8988T (cell line): ENCODE measurements at places on chromosomes 7 and 10.

DNA sequence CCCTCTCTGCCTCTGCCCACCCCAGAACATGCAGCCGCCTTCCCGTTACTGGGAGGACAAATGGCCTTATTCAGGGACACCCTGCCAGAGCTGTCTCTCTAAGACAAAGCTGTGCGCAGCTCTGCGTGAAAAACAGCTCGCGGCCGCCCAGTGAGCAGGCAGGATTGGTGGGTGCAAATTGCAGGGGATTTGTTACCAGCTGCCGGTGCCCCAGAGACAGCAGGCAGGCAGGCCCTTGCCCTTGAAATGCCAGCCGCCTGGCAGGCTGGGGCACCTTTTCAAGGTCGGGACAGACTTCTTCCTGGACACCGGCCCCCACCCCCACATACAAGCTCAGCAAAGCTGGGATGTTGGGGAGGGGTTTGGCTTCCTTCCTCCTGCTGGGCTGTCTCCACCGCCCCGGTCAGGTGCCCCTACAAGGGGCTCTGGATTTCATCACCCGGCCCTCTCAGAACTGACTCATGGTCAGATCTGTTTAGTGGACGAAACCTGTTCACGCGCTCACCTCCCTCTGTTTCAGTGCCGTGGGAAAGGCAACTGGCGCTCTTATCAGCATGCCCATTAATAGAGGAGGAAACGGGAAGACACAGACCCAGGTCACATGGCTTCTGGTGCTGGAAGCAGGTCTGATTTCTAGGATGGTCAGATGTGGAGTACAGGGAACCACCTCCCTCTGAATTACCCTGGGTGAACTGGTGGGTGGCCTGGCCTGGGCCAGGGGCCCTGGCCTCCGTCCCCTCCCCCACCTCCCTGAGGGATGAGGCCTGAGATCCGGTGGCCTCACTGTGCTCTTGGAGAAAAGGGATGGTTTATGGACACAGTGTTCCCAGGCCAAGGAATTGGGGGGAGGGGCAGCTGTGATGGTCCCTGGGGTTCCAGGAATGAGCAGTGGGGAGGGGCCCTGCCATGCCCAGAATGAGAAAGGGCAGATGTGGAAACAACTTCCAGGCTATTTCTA, 123.9 kb upstream of the PPIF start:
- no peak for DNase-seq

DNA sequence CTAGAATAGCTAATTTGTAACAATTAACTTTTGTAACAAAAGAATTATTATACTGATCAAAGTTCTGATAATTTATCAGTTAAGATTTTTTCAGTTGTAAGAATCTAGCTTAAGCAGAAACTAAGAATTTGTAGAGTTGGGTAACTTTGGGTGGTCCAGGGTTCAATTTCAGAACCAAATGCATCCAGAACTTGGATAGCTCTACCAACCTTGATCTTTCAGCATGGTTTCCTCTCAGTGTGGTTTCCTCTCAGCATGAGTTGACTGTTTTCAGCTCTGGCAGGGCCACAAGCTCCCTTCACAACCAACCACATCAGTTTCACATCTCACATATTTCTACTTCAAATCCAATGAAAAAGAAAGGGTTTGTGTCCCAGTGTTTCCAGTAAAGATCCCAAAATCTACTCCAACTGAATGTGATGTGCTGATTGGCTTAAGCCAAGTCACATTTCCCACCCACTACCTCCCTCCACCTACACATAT, 3.3 kb upstream of the FAS start:
- DNase-seq: no peak

- DNase-seq: no peak
Measured at GRCh38 chr10:43084812-43085211, 7.9 kb downstream of the RET start.

DNA sequence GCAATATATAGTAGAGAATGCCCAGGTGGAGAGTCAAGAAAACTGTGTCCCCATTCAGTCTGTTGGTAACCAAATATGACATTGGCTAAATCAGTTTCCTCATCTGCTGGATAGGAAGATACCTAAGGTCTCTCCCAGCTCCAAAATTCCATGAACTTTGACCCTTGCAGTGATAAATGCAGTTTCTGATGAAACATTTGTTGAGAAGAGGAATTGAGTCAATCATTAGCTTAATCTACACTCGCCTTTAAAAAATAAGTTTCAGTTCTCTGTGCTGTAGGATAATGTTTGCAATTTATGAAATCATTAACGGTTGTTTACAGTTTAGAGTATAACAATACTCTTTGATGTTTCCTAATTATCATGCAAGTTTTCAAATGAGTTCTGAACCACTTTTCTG, 38.0 kb upstream of the SLC25A13 start:
- DNase-seq: no peak

DNA sequence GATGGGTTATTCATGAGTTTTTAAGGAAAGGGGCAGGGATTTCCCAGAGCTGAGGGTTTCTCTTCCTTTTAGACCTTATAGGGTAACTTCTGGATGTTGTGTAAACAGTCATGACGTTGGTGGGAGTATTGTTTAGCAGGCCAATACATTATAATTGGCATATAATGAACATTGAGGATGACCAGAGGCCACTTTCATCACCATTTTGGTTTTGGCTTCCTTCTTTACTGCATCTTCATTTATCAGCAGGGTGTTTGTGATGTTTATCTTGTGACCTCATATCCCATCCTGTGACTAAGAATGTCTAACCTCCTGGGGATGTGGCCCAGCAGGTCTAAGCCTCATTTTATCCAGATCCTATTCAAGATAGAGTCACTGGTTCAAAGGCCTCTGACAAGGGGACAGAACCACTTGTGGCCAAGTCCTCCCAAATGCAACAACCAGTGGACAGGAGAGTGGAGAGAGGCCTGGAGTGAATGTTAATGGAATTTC, 77.3 kb upstream of the RPA3 start:
- DNase-seq: no peak

- DNase-seq: no peak
Measured at GRCh38 chr10:70293169-70293843, 9.5 kb upstream of the NPFFR1 start.

- no peak for DNase-seq
Measured at GRCh38 chr10:64101606-64102263, 580.5 kb downstream of the REEP3 start.

- no peak for DNase-seq
Measured at GRCh38 chr10:24697080-24697479, 26.6 kb downstream of the ARHGAP21 start.

DNA sequence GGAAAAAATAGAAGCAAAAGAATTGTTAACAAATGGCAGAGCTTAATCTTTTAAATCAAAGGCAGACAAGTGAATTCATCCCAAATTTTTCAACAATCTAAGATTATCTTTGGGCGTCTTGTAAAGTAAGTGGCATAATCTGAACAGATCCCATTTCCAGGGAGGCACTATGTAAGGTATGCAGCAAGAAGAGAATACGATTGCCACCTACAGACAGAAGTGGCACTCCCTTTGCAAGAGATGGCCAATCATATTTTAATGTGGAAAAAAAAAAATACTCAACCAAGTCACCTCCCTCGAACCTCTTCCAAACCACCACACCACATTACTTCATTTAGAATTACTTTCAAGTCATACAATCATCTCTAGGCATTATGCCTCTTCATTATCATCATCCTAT, 4.0 kb downstream of the GFRA1 start:
- no peak for DNase-seq

GRCh38 chr10:6581778-6582228, 1.7 kb upstream of the PRKCQ start:
- no peak for DNase-seq

- DNase-seq: no peak
Measured at GRCh38 chr7:22138886-22139285, 193.2 kb upstream of the CDCA7L start.

GRCh38 chr7:105890290-105890997, 14.0 kb upstream of the ATXN7L1 start:
- no peak for DNase-seq

DNA sequence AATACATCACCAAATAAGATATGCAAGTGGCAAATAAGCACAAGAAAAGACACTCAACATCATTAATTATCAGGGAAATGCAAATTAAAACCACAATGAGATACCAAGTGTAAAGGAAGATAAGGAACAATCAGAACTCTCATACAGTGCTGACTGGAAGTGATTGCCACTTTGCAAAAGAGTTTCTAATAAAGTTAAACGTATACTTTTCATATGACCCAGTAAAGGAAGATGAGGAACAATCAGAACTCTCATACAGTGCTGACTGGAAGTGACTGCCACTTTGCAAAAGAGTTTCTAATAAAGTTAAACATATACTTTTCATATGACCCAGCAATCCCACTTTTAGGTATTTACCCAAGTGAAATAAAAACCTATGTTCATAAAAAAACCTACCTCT, 12.2 kb upstream of the JMJD1C start:
- DNase-seq: no peak

GRCh38 chr7:29926216-29926615, 63.4 kb downstream of the SCRN1 start:
- DNase-seq: no peak

DNA sequence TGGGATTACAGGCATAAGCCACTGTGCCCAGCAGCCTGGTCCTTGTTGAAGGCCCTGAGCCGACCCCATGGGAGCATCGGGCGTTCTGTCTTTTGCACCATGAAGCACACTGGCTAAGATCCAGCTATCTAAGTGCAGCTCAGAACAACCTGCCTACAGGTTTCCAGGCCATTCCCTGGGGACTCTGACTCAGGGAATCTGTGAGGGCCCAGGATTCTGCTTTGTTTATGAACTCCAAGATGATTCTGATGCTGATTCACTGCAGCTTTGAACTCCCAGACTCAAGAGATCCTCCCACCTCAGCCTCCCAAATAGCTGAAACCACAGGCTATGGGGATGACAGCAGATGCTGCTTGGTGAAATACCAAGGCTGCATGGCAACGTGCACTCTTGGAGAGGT, 30.2 kb downstream of the NPTX2 start:
- no peak for DNase-seq

DNA sequence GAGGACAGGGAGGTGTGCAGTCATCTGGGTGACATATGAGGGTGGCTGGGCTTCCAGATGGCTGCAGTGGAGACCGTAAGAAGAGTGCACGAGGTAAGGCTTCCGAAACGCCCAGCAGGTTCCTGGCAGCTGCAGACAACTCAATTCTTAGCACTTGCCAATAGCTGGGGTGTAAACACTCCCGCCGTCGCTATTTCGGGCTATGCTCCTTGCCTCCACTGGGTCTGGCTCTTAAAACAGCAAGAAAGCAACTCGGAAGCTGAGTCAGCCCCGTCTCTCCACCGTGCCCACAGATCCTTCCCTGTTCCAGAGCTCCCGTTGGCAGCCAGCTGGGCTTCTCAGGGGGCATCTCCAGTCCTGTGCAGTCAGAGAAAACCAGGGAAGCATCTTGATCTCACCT, 6.1 kb upstream of the PDGFA start:
- DNase-seq: no peak

DNA sequence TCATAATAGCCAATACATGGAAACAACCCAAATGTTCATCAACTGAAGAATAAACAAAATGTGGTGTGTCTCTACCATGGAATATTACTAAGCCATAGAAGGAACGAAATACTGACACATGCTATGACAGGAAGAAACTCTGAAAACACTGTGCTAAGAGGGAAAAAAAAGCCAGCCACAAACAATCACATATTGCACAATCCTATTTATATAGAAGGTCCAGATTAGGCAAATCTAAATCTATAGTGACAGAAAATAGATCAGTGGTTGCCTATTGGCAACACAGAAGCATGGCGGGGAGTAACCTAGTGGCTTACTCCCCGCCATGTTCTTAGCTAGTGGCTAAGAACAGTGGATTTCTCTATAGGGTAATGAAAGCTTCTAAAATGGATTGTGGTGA, 48.0 kb downstream of the MDH2 start:
- no peak for DNase-seq

- no peak for DNase-seq
Measured at GRCh38 chr7:521221-522070, 1.8 kb upstream of the PDGFA start.

- no peak for DNase-seq
Measured at GRCh38 chr10:69659241-69660038, 29.4 kb downstream of the FAM241B start.

DNA sequence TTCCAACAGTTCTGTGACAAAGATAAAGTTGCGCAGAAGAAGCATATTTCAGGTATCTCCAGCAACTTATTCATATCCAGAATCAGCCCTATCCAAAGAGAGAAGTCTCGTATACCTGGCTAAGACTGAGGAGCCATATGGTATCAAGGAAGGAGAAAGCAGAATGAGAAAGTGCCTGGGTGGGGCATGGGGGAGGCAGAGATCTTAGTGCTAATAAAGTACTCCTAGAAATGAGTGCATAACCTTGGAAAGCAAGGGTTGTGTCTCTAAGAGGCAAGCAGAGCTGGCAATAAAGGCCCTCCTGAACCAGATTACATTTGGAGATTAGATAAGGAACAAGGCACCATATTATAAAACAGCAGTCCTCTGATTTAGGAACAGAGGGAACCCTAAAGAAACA, 12.7 kb downstream of the TASOR2 start:
- DNase-seq: no peak

DNA sequence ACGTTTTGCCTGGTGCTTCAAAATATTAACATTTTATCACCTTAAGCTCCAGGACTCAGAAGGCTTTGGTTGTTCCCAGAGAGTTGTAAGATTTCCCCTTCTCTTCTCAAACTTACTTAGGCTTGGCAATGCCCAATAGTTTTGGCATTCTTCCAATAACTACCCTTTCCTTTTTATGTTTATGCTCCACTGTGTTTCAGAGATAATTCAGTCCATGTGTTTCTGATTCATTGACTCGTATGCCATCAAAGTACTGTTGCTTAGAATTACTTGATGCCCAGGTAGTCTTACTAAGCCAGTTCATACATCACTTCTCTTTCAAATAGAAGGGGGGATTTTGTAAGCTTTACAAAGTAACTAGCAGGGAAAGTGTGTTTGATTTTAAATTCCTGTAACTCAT, 66.6 kb downstream of the AGMO start:
- no peak for DNase-seq

GRCh38 chr7:139775829-139776266, 1.9 kb downstream of the HIPK2 start:
- DNase-seq: peak; percentile 45
